ENCODE measurements at places on chromosomes 16 and 17. TPM values are rescaled to one million over a fixed set of nuclear protein-coding genes. Genes with fewer than 3 reads are reported as not detected.

Gene CPHXL2
- not detected for total RNA-seq

Gene TNP2
- not detected for total RNA-seq

Gene SLC13A2
- total RNA-seq, result not detected

Gene SPATA33
- 2.4 TPM for total RNA-seq

Gene GAS2L2
- total RNA-seq, result 1.1 TPM

Gene CA5A
- not detected for total RNA-seq

Gene MAP3K14
- total RNA-seq, result 13.4 TPM

Gene FBRS
- 37.2 TPM for total RNA-seq

Gene HS3ST2
- 0.27 TPM for total RNA-seq

Gene SCNN1B
- total RNA-seq, result 0.18 TPM

Gene CCL15
- not detected for total RNA-seq

Gene MINK1
- total RNA-seq, result 42.2 TPM

Gene ZDHHC1
- total RNA-seq, result 4.6 TPM

Gene ZNF624
- 1.3 TPM for total RNA-seq

Gene METTL22
- 24.7 TPM for total RNA-seq

Gene PRPSAP2
- total RNA-seq, result 21.3 TPM

Gene CDK5R1
- total RNA-seq, result 1.4 TPM

Gene OTOP3
- total RNA-seq, result not detected

Gene GAN
- total RNA-seq, result 13.1 TPM

Gene ITGAX
- 1.7 TPM for total RNA-seq

Gene XYLT1
- 22.5 TPM for total RNA-seq

Gene GP1BA
- total RNA-seq, result 0.15 TPM

Gene MPG
- total RNA-seq, result 29.9 TPM

Gene CDC42EP4
- total RNA-seq, result 80.5 TPM

Gene PLEKHH3
- 18.1 TPM for total RNA-seq

Gene MTSS2
- total RNA-seq, result 50.7 TPM

Gene SLC6A2
- not detected for total RNA-seq

Gene NPIPB9
- 0.35 TPM for total RNA-seq

Gene RRAD
- total RNA-seq, result 58.3 TPM

Gene PPY
- not detected for total RNA-seq

Gene CCDC43
- 23.7 TPM for total RNA-seq

Gene ITGB3
- total RNA-seq, result 5.9 TPM

Gene LITAFD
- not detected for total RNA-seq

Gene CCL8
- total RNA-seq, result 0.35 TPM

Gene SLC47A1
- 1.7 TPM for total RNA-seq

Gene MED13
- total RNA-seq, result 38.4 TPM

Gene SRCIN1
- total RNA-seq, result 1.4 TPM

Gene CLDN9
- 0.24 TPM for total RNA-seq

Gene GLIS2
- total RNA-seq, result 23.9 TPM

Gene PTX4
- total RNA-seq, result 0.21 TPM

Gene PSMD11
- 53.4 TPM for total RNA-seq

Gene RHBDL1
- 1.2 TPM for total RNA-seq

Gene MYH1
- total RNA-seq, result not detected

Gene HASPIN
- total RNA-seq, result 0.16 TPM

Gene PRRT2
- 2.2 TPM for total RNA-seq

Gene PLA2G10
- not detected for total RNA-seq

Gene CORO1A
- total RNA-seq, result 32.0 TPM
